ENCODE measurements at places on chromosomes 4 and X.

- DNase-seq = no peak
- no peaks in the 10 kb centered on the region for H3K27me3 ChIP-seq
- no peak overlapping the region for H3K27ac ChIP-seq
Measured at GRCh38 chrX:32708542-32708941, 502.8 kb downstream of the DMD start.

- no peak for DNase-seq
- no peak overlapping the region for H3K27ac ChIP-seq
- H3K36me3 ChIP-seq = peaks cover 3% of the 10 kb centered on the region
- no peak overlapping the region for H3K4me3 ChIP-seq
- no peaks in the 10 kb centered on the region for H3K27me3 ChIP-seq
Measured at GRCh38 chrX:42797651-42798269, 19.8 kb upstream of the PPP1R2C start.

DNA sequence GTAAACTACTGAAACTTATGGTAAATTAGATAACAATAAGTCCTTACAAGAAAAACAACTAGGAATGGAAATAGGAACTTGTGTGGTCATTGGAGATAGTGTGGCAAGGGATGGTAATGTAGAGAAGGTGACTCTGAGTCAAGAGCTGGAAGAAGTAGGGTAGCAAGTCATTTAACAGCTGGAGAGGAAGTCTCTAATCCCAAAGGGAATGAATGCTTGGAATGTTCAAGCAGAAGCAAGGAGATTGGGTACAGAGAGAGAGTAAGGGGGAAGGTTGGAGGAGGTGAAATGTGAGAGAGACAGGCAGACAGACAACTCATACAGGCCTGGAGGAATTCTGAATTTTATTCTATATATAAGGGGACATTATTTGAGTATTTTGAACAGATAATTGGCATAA, 260.6 kb upstream of the MAD2L1 start:
- no peaks in the 10 kb centered on the region for H3K4me1 ChIP-seq
- no peaks in the 10 kb centered on the region for H3K36me3 ChIP-seq
- no peak overlapping the region for H3K4me3 ChIP-seq
- no peaks in the 10 kb centered on the region for H3K27me3 ChIP-seq

- peaks cover 29% of the 10 kb centered on the region for H3K4me1 ChIP-seq
- H3K4me3 ChIP-seq = no peak overlapping the region
- H3K27ac ChIP-seq = no peak overlapping the region
- no peaks in the 10 kb centered on the region for H3K36me3 ChIP-seq
Measured at GRCh38 chr4:76216975-76217814, 3.6 kb upstream of the SCARB2 start.

- H3K4me1 ChIP-seq = no peaks in the 10 kb centered on the region
- no peak overlapping the region for H3K27ac ChIP-seq
- H3K4me3 ChIP-seq = no peak overlapping the region
- DNase-seq = no peak
- no peaks in the 10 kb centered on the region for H3K27me3 ChIP-seq
- H3K36me3 ChIP-seq = peaks cover 11% of the 10 kb centered on the region
Measured at GRCh38 chr4:110049951-110050925, 137.6 kb downstream of the EGF start.

- peaks cover 6% of the 10 kb centered on the region for H3K36me3 ChIP-seq
- H3K27me3 ChIP-seq = no peaks in the 10 kb centered on the region
- no peak for DNase-seq
- H3K4me1 ChIP-seq = peaks cover 37% of the 10 kb centered on the region
Measured at GRCh38 chr4:70680934-70681333, 7.4 kb upstream of the UTP3 start.

GRCh38 chr4:102504941-102505340, 3.8 kb downstream of the NFKB1 start:
- H3K4me1 ChIP-seq = peaks cover 38% of the 10 kb centered on the region
- no peaks in the 10 kb centered on the region for H3K27me3 ChIP-seq
- DNase-seq = no peak
- peak overlapping the region; percentile 69 for H3K27ac ChIP-seq
- peaks cover 35% of the 10 kb centered on the region for H3K36me3 ChIP-seq

GRCh38 chrX:46463682-46464081, 81.5 kb downstream of the ZNF674 start:
- H3K4me3 ChIP-seq = no peak overlapping the region
- no peak for DNase-seq
- peaks cover 15% of the 10 kb centered on the region for H3K4me1 ChIP-seq

GRCh38 chrX:45760187-45760742, 559.6 kb upstream of the DIPK2B start:
- DNase-seq = no peak
- H3K36me3 ChIP-seq = peaks cover 36% of the 10 kb centered on the region
- H3K27ac ChIP-seq = peak overlapping the region; percentile 89
- H3K4me1 ChIP-seq = peaks cover 63% of the 10 kb centered on the region

GRCh38 chr4:172899861-172900260, 268.8 kb upstream of the GALNT7 start:
- H3K27me3 ChIP-seq = peaks cover 3% of the 10 kb centered on the region
- no peak overlapping the region for H3K4me3 ChIP-seq

GRCh38 chrX:40142417-40142816, 44.7 kb upstream of the BCOR start:
- no peak for DNase-seq
- peak overlapping the region; percentile 8 for H3K27ac ChIP-seq
- no peaks in the 10 kb centered on the region for H3K4me1 ChIP-seq
- H3K27me3 ChIP-seq = no peaks in the 10 kb centered on the region

GRCh38 chr4:11741190-11741652, 312.5 kb upstream of the HS3ST1 start:
- no peak overlapping the region for H3K27ac ChIP-seq
- H3K36me3 ChIP-seq = no peaks in the 10 kb centered on the region
- H3K27me3 ChIP-seq = peaks cover under 1% of the 10 kb centered on the region
- no peak for DNase-seq
- H3K4me1 ChIP-seq = no peaks in the 10 kb centered on the region

DNA sequence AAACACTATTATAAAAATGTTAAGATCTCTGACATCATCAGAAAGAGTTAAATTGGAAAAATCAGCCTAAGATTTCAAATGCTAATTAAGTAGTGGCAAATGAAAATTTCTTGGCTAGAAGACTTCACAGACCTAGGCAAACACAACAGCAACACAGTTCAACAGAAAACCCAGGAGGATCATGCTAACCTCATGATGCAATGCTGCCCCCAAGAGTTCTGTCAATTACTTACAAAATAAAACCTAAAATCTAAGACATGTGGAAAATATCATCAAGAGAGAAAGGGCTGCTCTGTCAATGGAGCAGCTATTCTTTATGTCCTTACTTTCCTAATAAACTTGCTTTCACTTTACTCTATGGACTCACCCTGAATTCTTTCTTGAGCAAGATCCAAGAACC, 21.0 kb downstream of the S100G start:
- no peaks in the 10 kb centered on the region for H3K27me3 ChIP-seq
- H3K27ac ChIP-seq = no peak overlapping the region

GRCh38 chr4:19366916-19367315, 884.8 kb upstream of the SLIT2 start:
- no peak overlapping the region for H3K4me3 ChIP-seq
- H3K27ac ChIP-seq = no peak overlapping the region
- H3K4me1 ChIP-seq = no peaks in the 10 kb centered on the region
- no peak for DNase-seq

DNA sequence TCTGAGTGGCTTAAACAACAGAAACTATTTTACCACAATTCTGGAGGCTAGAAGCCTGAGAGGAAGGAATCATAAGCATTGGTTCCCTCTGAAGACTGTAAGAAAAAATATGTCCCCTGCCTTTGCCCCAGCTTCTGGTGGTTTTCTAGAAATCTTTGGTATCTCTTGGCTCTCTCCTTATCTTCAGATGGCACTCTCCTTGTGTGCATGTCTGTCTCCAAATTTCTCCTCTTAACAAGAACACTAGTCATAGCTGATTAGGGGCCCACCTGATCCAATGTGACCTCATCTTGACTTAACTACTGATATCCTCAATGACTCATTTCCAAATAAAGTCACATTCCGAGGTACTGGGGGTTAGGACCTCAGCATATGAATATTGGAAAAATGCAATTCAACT, 635.0 kb upstream of the NR3C2 start:
- no peak for DNase-seq
- H3K36me3 ChIP-seq = no peaks in the 10 kb centered on the region
- H3K4me3 ChIP-seq = no peak overlapping the region
- H3K27ac ChIP-seq = no peak overlapping the region
- no peaks in the 10 kb centered on the region for H3K27me3 ChIP-seq
- no peaks in the 10 kb centered on the region for H3K4me1 ChIP-seq

DNA sequence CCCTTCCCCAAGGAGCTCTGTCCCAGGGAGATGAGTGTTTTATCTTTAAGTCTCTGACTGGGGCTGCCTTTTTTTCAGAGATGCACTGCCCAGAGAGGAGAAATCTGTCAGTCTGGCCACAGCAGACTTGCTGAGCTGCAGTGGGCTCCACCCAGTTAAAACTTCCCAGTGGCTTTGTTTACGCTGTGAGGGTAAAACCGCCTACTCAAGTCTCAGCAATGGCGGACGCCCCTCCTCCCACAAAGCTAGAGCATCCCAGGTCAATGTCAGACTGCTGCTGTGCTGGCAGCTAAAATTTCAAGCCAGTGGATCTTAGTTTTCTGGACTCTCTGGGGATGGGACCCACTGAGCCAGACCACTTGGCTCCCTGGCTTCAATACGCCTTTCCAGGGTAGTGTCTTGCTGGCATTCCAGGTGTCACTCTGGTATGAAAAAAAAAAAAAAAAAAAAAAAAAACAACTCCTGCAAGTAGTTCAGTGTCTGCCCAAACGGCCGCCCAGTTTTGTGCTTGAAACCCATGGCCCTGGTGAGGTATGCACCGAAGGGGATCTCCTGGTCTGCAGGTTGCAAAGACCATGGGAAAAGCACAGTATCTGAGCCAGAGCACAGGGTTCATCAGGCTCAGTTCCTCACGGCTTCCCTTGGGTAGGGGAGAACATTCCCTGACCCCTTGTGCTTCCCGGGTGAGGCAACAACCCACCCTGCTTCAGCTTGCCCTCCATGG, 1616.1 kb upstream of the ADGRL3 start:
- H3K27ac ChIP-seq = no peak overlapping the region
- no peaks in the 10 kb centered on the region for H3K36me3 ChIP-seq
- no peak overlapping the region for H3K4me3 ChIP-seq
- H3K27me3 ChIP-seq = no peaks in the 10 kb centered on the region
- no peak for DNase-seq

GRCh38 chrX:12011075-12011474, 127.2 kb upstream of the FRMPD4 start:
- H3K4me1 ChIP-seq = no peaks in the 10 kb centered on the region
- no peaks in the 10 kb centered on the region for H3K27me3 ChIP-seq
- H3K4me3 ChIP-seq = no peak overlapping the region
- no peak overlapping the region for H3K27ac ChIP-seq
- DNase-seq = no peak

GRCh38 chrX:77564823-77565222, 117.6 kb downstream of the FGF16 start:
- H3K4me3 ChIP-seq = no peak overlapping the region
- no peaks in the 10 kb centered on the region for H3K4me1 ChIP-seq
- H3K27ac ChIP-seq = no peak overlapping the region
- peaks cover 29% of the 10 kb centered on the region for H3K36me3 ChIP-seq

GRCh38 chr4:94519019-94519418, 67.3 kb downstream of the PDLIM5 start:
- H3K4me1 ChIP-seq = peaks cover 7% of the 10 kb centered on the region
- no peak overlapping the region for H3K4me3 ChIP-seq
- no peak for DNase-seq
- H3K27ac ChIP-seq = no peak overlapping the region
- peaks cover 2% of the 10 kb centered on the region for H3K36me3 ChIP-seq

- H3K27ac ChIP-seq = no peak overlapping the region
- H3K36me3 ChIP-seq = no peaks in the 10 kb centered on the region
- H3K27me3 ChIP-seq = no peaks in the 10 kb centered on the region
- H3K4me3 ChIP-seq = no peak overlapping the region
- no peaks in the 10 kb centered on the region for H3K4me1 ChIP-seq
- no peak for DNase-seq
Measured at GRCh38 chrX:146907391-146908240, 93.1 kb upstream of the CXorf51A start.

GRCh38 chr4:15777697-15778288, 335 bp upstream of the CD38 start:
- H3K27me3 ChIP-seq = no peaks in the 10 kb centered on the region
- peak overlapping the region; percentile 92 for H3K27ac ChIP-seq
- peak overlapping the region; percentile 92 for H3K4me3 ChIP-seq
- H3K4me1 ChIP-seq = peaks cover 69% of the 10 kb centered on the region
- H3K36me3 ChIP-seq = peaks cover 55% of the 10 kb centered on the region
- DNase-seq = no peak

GRCh38 chr4:73707918-73708577, 32.3 kb upstream of the CXCL8 start:
- H3K27me3 ChIP-seq = no peaks in the 10 kb centered on the region
- no peak overlapping the region for H3K4me3 ChIP-seq
- H3K4me1 ChIP-seq = peaks cover 5% of the 10 kb centered on the region
- H3K27ac ChIP-seq = no peak overlapping the region
- DNase-seq = no peak
- no peaks in the 10 kb centered on the region for H3K36me3 ChIP-seq

GRCh38 chrX:11341274-11342201, 48.3 kb downstream of the AMELX start:
- DNase-seq = no peak
- no peaks in the 10 kb centered on the region for H3K4me1 ChIP-seq
- no peaks in the 10 kb centered on the region for H3K36me3 ChIP-seq
- no peak overlapping the region for H3K4me3 ChIP-seq
- no peak overlapping the region for H3K27ac ChIP-seq
- no peaks in the 10 kb centered on the region for H3K27me3 ChIP-seq

- DNase-seq = no peak
- H3K4me1 ChIP-seq = peaks cover 20% of the 10 kb centered on the region
- H3K36me3 ChIP-seq = no peaks in the 10 kb centered on the region
- no peak overlapping the region for H3K27ac ChIP-seq
- no peaks in the 10 kb centered on the region for H3K27me3 ChIP-seq
Measured at GRCh38 chrX:104137496-104137895, 19.3 kb downstream of the SLC25A53 start.

DNA sequence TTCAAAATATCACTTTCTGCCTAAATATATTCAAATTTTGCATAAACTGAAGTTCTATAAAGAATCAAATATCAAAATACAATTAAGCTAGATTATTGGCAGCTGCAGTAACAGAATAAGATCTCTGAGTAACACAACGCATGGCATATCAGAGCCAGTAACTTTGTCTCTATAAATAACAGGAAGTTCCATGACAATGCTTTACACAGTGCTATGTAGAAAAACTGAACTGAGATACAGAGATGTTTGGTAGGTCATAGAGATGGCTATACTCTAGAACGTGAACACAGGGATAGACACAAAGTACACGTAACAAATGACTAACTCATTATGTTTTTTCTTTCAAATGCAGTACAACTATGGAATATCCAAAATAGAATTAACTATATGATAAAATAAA, 18.2 kb downstream of the UBE2D3 start:
- H3K4me3 ChIP-seq = no peak overlapping the region
- H3K27me3 ChIP-seq = no peaks in the 10 kb centered on the region
- peaks cover 48% of the 10 kb centered on the region for H3K4me1 ChIP-seq
- H3K27ac ChIP-seq = peak overlapping the region; percentile 70
- H3K36me3 ChIP-seq = peaks cover 43% of the 10 kb centered on the region

DNA sequence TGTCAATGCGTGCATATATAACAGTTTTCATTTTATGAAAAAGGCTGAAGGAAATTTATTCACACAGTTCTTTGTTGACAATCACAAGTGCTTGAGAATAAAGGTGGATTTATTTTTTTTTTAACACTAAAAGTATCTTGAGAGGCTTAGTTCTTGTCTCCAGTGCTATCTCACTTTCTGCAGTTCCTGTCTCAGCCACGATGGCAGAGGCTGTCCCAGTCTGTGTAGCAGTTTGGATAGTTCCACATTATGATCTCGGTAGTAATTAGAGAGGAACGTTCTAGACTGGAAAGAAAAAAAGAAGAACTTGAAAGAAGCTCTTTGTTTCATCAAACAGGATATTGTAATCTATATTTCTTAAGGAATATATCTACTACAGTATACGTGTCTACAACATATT, 229.0 kb downstream of the UGT8 start:
- no peaks in the 10 kb centered on the region for H3K27me3 ChIP-seq
- H3K27ac ChIP-seq = no peak overlapping the region

GRCh38 chr4:114237997-114238396, 258.6 kb upstream of the ARSJ start:
- no peak for DNase-seq
- H3K4me1 ChIP-seq = no peaks in the 10 kb centered on the region

Measured in activated naive CD8-positive, alpha-beta T cell treated with anti-CD3 and anti-CD28 coated beads, Interleukin-2, amount 10 ng/mL, durations not matched to agents 7 days and 5 days (primary cell).